LHCN-M2 (cell line): ENCODE measurements at places on chromosomes 7 and 10. TPM values are rescaled to one million over a fixed set of nuclear protein-coding genes. Genes with fewer than 3 reads are reported as not detected.
A peak's percentile ranks its signal among the peaks of the same experiment; 100 is the strongest.

Gene TRRAP
- 18.8 and 23.1 TPM in 2 replicates for total RNA-seq

DNA sequence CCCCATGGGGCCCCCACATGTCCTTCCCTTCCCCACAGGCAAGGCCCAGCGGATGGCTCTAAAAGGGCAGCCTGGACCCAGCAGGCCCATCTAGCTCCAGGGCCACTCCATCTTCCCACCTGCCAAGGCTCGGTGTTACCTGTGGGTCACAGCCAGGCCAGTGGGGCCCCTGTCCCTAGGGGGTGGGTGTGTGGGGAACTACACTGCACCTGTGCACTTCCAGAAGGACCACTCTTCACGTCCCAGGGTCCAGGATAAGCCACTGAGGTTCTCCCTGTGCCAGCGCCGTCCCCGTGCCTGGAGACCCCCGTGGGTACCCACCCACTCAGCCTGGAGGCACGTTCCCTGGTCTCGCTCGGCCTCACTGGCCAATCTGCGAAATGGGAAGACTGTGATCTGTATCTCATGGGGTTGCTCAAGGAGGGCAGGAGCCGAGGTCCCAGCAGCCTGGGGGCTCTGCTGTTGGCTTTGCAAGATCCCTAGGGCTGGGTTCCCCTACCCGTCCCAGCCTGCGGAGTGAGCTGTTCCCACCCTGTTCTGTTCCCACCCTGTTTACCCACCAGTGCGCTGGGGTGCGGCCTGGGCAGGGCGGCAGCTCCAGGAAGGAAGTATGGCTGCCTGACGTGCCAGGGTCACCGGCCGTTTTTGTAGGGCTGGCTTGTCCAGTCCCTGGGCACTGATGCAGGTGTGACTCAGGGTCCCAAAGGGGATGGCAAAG lies 4.6 kb downstream of the PWWP2B start:
- no peak for DNase-seq

DNA sequence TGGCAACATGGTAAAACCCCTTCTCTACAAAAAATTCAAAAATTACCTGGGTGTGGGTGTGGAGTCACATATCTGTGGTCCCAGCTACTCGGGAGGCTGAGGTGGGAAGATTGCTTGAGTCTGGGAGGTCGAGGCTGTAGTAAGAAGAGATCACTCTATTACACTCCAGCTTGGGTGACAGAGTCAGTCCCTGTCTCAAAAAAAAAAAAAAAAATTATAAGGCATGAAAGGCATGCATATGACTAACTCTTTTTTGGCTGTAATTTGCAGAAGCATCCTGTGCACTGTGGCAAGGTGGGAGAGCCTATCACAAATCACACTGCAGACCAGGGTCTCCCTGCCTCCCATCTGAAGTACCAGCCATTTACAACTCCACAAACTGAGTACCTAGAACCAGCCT lies 14.1 kb upstream of the MYPN start:
- peak; percentile 65 for DNase-seq

GRCh38 chr10:30963992-30964930 lies 67.4 kb downstream of the ZNF438 start:
- DNase-seq = no peak
